HFFc6 (cell line): ENCODE measurements at places on chromosomes 7 and 10.

DNA sequence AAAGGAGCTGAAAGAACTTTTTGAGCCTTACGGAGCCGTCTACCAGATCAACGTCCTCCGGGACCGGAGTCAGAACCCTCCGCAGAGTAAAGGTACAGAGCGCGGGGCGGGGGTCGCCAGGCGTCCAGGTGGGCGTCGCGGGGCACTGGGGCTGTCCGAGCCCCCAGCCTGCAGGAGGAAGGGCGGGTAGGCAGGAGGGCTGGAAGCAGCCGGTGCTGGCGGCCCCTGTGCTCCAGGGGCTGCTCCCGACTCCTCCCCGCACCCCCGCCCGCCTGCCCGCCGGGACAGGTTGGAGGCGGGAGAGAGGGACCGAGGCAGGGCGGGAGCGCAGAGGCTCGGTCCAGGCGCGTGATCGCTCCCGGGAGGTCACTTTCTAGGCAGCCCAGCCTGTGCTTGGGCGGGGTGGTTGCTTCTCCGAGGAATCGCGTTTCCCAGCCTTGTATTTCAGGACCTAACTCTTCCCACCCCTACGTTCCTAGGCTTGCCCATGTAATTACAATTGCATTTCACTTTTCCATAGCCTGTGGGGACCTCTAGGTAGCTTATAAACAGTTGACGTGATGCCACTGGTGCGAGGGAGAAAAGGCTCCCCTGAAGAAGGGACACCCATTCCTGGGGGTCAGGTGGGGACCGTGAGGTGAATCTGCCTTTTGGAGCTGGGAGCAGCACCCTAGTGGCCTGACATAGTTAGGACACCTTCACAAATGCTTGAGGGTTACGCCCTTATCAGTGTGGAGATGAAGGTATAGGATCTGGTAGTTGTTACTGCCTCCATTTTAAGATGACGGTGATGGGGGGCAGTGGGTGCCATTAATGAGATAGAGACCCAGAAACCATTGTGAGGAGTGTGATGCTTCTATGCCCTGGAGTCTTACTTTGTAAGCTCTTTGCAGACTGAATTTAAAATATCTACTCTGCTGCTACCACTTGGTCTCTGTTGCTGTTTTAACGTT lies 148.2 kb downstream of the CELF2 start:
- DNase-seq = no peak

DNA sequence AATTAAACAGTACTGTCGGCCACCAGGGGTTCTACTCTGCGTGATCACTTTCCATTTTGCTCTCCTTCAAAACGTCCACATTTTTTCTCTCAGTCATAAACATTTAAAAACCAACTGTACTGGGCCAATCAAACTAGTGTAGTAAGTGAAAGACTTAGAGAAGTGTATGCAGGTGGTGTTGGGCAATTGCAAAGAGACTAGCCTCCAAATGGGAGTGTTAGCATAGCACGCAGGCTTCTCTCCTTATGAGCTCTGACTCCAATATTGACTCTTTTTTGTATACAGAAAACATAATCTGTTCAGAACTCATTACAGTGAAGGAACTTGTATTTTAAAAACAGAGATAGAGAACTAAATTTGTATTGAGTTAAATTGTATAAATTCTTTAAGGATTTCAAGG lies 150.6 kb downstream of the SDK1 start:
- no peak for DNase-seq

DNA sequence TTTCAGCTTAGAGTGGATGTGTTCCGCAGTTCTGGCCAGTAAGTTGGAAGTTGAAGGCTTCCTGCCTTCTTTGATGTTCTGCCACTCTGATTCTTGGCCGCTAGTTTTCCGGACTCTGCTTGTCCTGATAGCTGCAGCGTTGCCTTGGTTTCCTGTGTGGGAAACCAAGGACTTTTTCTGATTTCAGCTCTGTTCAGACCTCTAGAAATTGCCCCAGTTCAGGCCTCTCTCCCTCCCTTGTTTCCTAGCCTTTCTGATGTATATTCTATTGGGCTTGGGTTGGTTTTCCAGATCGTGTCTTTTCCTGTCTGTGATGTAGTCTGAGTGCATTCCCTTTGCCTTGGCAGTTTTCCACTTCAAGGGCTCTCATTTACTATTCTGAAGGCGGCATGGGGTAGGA lies 318.7 kb downstream of the BBS9 start:
- no peak for DNase-seq

DNA sequence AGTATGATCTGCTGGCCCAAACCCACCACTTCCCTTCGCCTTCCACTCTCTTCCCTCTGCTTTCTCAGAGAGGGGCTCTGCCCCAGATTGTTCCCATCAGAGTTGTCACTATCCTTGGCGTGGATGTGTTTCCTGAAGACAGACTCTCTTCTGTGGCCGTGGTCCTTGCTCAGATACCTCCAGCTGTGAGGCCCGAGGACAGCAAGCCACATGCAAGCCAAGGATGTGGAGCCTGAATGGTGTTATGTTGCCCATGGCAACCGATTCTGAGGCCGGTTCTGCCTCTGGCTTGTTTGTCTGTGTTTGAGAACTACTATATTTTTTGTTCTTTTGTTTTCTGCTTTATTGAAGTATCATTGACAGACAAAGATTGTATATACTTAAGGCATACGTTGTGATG lies 247.4 kb upstream of the PODXL start:
- DNase-seq = no peak

- DNase-seq = no peak
Measured at GRCh38 chr7:33770576-33770975, 134.8 kb upstream of the BMPER start.

DNA sequence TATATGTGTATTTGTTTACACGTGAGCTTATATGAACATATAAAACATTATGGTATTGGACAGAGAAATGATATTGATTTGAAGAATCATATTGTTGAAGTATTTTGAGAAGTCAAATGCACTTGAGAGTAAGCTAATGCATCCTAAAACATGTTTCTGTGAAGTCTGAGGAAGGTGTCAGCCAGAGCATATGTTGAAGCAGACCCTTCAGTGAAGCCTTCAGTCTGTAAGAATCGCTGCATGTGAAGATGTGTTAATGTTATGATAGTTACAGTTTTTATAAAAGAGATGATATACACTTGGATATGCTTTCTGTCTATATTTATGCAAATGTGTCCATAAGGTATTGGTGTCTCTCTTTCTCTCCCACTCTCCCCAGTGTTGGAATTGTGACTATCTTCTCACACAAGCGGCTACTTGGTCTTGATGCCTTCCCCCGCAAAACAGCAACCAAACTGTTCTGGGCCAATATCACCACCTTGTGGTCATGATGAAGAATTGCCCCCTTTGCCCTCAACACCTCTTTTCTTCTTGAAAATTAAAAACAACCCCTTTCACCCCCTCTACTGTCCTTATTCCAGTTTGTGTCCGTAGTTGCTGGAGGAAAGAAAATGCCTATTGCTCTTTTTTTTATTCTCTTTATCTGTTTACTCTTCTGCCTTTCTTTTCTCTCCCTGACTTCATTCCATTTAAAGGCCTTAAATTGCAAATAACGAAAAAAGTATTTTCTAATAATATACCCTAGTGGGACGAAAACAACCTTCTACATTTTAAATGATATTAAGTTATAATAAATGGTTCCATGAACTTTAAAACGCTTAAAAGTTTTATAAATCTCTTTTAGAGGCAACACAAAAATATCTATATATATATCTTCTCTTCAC lies 64.9 kb downstream of the IKZF1 start:
- peak; percentile 1 for DNase-seq

GRCh38 chr7:93301736-93302135 lies 69.6 kb downstream of the VPS50 start:
- no peak for DNase-seq

DNA sequence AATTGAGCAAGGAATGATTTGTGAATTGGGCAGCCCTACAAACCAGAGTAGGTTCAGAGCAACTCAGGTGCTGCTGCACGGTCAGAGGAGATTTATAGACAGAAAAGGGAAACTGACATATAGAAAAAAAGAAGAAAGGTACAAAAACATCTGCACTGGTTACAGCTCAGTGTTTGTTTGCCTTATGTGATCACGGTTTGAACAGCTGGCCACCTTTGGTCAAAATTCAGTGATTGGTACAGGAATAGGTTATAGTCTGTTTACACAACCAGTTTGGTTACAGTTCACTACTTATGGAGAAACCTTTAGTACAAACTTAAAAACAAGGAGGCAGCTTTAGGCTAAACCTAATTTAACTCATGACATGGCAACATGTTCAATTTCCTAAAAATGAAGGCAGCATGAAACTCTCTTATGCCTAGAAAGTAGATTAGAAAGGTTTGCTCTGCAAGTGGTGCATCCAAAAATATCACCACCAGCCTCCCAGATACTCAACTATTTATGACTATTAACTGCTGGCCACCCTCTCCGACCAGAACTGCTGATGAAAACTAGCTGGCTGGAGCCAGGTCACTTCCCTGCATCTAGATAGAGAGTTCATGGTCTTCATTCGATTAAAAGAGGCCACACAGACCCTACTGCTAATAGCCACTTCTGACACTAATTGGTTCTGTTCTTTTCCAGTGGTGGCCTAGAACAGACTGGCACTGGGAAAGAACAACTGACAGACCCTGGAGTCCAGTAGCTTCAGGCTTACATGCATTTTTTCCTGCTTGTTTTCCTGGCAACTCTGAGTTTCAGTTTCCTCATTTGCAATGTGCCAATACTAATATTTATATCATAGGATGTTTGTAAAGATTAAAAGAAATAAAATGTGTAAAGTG lies 548.0 kb downstream of the CCSER2 start:
- no peak for DNase-seq

DNA sequence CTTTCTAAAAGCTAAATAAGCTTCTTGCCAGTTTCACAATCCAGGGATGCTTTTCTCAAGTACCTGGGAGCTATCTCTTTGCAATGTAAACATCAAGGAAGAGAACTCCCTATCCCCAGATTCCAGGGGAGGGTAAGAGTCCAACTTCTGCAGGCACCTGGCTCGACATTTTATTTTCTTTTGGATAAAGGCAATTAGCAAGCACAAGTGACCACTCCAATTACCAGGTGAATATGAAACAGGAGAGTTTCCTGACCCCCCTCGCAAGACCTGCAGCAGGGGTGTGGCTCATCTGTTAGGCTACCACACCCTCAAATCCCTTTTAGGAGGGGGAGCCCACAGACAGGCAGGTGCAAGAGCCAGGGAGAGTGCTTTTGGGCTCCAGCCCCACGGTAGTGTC lies 28.6 kb upstream of the LANCL2 start:
- DNase-seq = no peak

GRCh38 chr7:115864082-115864481 lies 166.5 kb downstream of the TFEC start:
- no peak for DNase-seq

- no peak for DNase-seq
Measured at GRCh38 chr10:109317746-109318366, 605.5 kb downstream of the XPNPEP1 start.

DNA sequence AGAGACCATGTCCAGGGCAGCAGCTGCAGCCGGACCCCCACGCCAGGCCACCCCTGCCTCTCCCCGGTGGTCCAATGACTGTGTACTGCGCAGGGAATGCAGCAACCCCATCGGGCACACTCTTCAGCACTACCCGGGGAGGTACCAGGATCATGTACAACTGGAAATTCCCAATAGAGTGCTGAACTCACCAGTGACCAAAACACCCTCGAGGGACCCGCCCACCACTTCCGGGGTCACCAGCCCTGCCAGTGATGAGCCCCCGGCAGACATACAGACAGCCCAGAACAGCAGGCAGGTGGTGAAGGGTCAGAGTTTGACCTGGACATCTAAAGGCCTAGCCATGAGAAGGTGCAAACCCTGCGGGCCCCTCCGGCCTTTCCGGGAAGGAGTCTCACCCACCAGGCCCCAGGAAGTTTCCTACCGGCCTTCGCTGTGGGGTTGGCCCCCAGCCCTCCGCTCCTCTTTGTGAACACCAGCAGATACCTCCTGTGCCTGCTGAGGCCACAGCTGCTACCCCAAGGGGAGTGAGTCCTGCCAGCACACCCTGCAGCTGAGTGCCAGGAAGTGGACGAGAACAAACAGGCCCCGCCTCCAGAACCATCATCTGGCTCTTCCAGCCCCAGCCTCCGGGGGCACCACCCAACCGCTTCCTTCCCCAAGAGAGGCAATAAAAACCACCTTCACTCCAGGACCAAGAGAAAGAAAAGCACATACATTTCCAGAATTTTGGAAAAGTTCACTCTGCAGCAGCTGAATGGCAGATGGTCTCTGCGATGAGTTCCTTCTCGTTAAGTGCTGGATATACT lies 5.0 kb upstream of the ANKRD61 start:
- DNase-seq = peak; percentile 22

DNA sequence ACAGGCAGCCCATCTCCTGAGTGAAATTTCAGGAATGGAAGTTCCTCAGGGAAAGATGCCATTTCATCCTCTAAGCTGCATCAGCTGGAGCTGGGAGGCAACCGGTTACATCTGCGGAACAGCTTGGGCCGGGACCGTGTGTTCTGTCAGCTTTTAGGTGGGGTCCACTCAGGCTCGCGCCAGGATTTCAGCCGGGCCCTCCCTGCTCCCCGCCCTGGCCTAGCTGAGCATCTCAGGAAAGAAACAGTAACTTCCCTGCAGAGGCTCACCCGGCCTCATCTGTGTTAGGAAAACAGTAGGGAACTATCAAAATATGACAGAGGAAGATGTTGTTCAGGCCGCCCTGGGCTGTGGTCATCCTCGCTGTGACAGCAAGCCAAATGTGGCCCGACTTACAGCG lies 110.4 kb downstream of the TRIL start:
- DNase-seq = no peak

DNA sequence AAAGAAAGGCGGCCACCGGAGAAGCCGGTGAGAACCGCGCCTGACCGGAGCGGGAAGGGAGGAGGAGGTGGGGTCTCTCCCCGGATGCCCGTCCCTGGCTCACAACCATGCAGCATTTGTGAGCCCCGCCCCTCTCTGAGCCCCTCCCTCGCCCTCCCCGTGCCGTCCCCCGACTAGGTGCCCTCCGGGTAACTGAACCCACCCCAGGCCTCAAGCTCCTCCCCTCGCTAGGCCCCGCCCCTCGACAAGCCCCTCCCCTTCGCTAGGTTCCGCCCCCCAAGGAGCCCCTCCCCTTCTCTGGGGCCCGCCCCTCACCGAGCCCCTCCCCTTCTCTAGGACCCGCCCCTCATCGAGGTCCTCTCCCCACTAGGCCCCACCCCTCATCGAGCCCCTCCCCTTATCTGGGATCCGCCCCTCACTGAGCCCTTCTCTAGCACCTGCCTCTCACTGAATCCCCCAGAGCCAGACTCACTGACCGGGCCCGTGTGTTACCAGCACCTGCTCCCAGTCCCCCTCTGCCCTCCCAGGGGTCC lies 42.2 kb upstream of the HSPB1 start:
- no peak for DNase-seq

GRCh38 chr10:4279655-4280054 lies 494.6 kb upstream of the KLF6 start:
- DNase-seq = no peak

DNA sequence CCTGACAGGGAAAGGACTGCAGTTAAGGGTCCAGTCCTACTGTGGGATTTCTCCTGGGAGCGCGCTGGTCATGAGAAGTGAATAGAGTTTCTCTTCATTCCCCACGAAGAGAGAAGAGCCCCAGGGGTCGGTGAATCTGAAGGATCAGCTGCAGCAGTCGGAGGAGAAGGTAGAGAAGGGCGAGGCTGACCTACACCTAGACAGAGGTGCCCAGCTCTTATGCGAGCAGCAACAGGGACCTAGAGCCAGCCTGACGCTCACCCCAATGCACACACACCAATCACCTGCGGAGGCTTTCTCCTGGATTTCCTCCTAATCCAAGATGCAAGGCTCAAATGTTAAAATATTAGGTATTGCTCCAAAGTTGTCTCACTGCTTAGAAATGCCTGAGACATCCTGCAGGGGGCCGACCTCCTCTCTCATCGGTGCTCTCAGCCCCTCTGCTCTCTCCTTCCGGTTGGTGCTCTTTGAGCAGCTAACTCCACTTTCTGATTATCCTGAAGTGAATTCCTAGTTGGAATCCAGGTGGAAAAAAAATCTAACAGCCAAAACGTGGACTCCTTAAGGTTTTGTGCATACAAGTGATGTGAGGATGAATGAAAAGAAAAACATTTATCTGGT lies 176.4 kb downstream of the AHR start:
- no peak for DNase-seq
